Inflammatory macrophage treated with lipopolysaccharide for 4 hours (primary cell): ENCODE measurements at places on chromosomes 7 and 10.

DNA sequence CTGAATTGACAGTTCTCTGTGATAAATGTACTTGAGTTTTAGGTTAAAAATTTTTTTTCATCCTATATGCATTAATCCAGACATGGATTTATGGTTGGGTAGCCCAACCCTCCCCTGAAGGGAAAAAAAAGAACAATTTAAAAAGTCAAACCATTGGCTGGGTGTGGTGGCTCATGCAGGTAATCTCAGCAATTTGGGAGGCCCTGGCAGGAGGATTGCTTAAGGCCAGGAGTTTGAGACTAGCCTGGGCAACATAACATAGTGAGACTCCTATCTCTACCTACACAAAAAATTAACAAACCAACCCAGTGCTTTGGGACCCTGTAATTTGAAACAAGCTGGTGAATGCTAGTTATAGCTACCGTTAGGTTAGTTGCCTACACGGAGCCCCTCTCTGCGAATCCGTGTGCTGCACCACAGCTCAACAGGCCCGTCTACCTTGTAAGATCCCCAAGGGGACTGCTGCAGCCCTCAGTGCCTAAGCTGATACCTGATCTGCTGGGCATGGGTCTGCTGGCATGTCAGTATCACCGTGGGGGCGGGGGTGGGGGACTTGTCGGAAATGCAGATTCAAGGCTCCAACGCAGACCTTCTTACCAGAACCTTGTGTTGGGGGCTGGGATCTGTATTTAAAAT is 32.8 kb downstream of the TSPAN14 start:
- no peak for DNase-seq

- no peak for DNase-seq
Observed at GRCh38 chr7:111677848-111678247, 115.6 kb upstream of the IMMP2L start.

- DNase-seq, result no peak
Observed at GRCh38 chr7:21169667-21170580, 258.0 kb upstream of the SP4 start.

DNA sequence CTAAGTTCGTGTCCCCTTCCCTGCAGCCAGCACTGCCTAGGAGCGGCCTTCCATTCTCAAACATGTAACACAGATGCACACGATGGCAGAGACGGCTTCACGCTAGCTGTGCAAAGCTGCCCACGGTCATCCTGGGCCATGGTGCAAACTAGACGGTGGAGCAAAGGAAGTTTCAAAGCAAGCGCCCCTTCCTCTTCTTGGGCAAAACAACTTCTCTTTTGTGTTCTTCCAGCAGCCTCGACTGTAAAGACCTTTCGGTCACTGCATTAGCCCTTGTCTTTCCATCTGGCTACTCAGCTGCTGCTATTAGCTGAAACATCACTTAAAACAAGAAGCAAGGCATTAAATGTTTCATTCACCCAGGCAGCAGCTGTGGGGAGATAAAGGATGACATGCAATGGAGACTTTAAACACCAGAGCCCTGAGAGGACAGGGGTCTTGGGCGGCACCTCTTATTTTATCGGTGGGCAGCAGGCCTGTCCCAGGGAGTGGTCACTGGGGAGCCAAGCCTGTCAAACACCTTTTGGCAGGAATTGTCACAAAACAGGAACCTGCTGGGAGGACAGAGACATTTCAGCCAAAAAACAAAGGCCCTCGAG is 214.8 kb downstream of the KLF6 start:
- DNase-seq, result no peak

DNA sequence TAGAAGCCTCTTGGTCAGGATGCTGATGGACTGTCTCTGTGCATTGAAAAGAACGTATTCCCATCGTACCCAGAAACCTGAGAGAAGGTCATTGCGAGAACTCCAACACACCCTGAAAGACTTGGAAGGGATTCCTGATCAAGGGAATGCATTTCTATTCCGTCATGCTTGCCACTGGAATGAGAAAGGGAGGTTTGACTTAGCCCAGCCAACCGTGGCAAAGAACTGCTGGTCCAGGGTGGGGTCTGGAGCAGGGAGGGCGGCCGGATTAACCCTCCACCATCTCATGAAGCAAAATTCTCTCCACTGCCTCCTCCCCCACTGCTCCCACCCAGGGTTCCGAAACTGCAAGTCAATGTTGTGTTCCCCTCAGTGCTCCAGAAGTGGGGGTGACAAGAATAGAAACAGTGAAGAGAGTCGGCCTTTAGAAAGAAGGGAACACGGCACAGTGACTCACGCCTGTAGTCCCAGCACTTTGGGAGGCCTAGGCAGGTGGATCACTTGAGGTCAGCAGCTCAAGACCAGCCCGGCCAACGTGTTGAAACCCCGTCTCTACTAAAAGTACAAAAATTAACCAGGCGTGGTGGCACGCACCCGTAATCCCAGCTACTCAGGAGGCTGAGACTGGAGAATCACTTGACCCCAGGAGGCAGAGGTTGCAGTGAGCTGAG is 137.5 kb upstream of the MGMT start:
- no peak for DNase-seq

GRCh38 chr10:98886686-98887085 is 349.0 kb downstream of the HPSE2 start:
- DNase-seq, result peak; percentile 88

DNA sequence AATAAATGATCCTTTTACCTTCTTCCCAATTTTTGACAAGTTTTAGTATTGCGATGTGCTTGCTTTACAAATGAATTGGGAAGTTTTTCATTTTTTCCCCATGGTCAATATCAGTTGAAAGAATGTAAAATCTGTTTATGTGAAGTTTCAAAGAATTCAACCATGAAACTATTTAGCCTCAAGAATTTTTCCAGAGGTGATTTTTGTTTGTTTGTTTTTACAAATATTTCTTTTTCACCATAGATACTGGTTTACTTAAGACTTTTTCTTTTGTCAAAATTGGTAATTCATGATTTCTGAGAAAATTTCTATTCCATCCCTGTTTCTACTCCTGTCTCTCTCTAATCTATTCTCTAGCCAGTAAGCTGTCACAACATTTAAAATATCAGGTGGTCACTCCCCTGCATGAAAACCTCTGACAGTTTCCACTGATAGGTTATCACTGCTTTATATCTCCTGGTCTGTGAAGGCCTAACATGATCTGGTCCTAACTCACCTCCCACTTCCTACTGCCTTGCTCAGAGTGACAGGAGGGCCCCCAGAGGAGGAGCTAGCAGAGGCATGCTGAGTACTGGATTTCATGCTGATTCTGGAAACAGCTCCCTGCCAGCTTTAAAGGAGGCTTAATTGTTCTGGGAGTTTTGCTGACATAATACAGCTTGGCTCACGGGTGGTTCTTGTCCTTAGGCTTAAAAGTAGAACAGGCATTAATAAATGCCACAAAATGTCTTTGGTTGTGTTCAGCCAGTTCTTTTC is 7.6 kb upstream of the ARMS2 start:
- DNase-seq, result no peak

DNA sequence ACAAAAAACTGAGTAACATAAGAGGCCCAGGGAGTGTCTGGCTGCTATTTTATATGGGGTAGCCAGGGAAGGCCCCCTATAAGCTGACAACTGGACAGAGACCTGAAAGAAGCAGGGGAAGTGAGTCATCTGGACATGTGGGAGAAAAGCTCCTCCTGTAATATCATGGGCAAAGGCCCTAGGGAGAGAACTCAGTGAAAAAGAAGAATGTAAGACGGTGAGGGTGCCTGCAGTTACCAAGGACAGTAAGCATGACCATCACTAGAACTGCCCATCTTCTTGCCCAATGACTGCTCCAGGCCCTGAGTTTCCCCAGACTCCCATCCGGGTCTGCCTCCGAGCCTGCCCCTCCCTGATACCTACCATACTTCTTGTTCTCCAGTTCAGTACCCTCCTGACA is 2.3 kb downstream of the ELMO1 start:
- DNase-seq, result peak; percentile 50

- DNase-seq, result peak; percentile 94
Observed at GRCh38 chr10:99658622-99659030, 683 bp upstream of the ENTPD7 start.

DNA sequence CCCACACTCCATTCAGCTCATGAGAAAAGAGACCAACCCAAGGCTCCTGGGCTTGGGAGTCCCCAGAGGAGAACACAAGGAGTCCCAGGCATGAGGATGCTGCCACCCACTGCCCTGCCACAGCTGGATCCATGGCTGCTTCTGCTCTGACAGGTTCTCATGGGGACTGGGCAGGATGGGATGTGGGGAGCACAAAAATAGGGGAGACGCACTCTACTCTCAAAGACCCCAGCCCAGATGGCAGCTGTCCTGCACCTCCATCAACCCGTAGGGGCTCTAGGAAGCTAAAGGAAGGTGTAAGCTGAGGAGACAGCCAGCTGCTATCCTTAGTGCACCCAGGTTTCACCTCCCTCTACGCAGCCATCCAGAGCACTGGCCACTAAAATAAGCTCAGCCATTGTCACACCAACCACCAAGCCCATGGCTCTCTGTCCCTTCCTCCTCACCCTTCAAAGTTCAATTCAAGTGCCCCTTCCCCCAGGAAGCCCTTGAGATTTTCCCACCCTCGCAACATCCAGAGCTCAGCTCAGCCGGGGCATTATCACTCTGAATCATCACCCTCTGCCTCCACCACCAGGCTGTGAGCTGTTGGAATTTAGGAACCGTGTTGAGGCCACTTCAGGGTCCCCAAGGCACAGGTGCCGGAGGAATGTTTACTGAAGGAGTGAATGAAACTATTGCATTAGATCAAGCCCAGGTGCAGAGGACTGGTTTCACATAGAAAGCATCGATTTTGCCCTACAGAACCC is 142.1 kb downstream of the GRID1 start:
- DNase-seq, result peak; percentile 18

- DNase-seq, result no peak
Observed at GRCh38 chr7:103569621-103570305, 123.8 kb upstream of the SLC26A5 start.

- DNase-seq, result no peak
Observed at GRCh38 chr7:129690701-129691100, 79.2 kb downstream of the NRF1 start.

- peak; percentile 69 for DNase-seq
Observed at GRCh38 chr7:1176891-1177373, 16.9 kb upstream of the ZFAND2A start.

DNA sequence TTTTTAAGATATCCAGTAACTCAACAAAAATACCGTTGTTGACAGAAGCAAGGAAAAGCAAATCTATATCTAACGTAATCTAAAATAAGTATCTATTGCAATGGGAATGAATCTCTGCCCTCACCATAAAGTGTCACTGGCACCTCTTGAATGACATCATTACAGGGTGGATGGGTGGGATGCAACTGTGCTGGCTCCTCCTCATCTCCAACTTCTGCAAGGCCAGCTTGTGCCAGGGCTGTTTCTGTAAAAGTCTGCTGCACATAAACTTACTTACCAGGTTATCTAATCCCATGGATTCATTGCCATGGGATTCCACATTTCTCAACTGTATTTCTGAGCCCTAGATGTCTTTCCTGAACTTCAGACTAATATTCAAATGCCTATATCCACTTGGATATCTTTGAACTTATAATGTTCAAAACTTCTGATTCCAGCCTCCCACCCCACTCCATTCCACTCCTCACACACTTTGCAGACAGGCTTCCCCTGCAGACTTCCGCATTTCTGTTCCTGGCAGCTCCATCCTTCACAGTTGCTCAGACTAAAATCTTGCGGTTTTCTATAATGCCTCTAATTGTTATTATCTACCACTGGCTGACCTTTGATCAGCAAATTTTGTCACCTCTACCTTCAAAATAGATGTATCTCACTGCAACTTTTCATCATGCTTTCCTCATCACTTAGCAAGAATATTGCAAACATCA is 10.7 kb downstream of the FGL2 start:
- peak; percentile 56 for DNase-seq
